ENCODE measurements at places on chromosomes 12 and 14.

DNA sequence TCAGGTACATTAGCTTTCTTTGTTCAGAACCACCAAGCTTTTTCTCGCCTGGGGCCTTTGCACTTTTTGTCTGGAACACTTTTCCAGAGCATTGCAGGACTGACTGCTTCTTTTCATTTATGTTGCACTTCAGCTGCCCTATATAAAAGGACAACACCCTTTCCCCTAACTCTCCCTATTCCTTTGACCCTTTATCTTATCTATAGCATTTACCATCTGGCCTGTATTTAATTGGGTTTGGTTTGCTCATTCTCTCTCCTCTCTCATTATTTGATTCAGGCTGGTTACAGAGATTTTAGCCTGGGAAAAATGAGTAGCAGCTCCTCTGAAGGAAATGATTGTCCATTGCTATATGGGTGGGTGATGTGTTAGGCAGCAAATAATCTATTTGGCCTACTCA lies 165.4 kb downstream of the KICS2 start:
- no peak for DNase-seq

- DNase-seq, result no peak
These were observed 169.6 kb upstream of the RASSF8 start for GRCh38 chr12:25788707-25789442.

DNA sequence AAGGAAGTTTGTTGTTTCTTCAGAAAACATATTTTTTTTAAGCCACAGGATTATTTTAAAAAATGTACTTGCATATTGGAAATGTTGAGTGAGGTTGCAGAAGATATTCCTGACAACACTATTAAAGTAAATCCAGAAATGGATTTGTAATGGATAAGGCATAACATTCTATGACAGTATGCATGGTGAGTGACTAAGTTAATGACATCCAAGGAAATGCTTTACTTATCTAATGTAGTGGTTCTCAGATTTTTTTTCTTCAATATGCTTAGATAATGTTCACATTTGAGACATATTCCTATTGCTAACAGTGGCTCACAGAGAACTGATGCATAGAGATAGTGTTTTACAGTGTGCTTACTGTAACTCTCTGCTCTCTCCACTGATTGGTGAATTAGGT lies 49.4 kb downstream of the ZDHHC17 start:
- DNase-seq, result no peak

GRCh38 chr12:89838833-89839232 lies 130.2 kb upstream of the ATP2B1 start:
- DNase-seq, result no peak

- no peak for DNase-seq
These were observed 34.8 kb downstream of the MED13L start for GRCh38 chr12:116242740-116243139.

Data from stimulated activated CD8-positive, alpha-beta memory T cell treated with anti-CD3 and anti-CD28 coated beads, Interleukin-7, amount 100 ng/mL, for 48 hours (primary cell).